ENCODE measurements at places on chromosomes 4 and X.

DNA sequence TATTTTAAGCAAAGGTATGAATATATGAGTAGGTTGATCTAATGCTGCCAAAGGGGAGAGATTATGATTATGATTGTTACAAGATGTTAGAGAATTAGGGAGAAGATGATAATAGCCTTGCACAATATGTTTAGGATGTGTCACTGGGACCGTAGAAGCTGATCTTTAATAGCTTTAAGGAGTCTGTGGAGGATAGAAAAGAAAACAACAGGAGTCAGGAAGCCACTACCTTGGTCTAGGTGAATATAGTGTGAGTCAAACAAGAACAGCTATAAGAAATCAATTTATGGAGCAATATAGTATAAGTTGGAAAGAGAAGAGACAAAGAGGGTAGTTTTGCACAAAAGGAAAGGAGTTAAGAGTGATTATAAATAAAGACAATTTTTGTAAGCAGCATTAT lies 232.7 kb downstream of the FSTL5 start:
- DNase-seq, result no peak

- no peak for DNase-seq
Measured at GRCh38 chr4:5203309-5203992, 152.2 kb downstream of the STK32B start.

DNA sequence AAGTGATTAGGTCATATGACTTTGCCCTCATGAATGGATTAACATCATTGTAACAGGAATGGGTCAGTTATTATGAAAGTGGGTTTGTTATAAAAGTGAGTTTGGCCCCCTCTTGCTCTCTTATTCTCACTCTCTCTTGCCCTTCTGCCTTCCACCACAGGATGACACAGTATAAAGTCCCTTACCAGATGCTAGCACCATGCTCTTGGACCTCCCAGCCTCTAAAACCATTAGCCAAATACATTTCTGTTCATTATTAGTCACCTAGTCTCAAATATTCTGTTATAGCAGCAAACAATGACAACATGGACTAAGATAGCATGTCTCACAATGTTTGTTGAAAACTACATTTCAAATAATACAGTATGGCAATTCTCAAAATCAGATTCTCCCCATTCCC lies 59.7 kb downstream of the RWDD4 start:
- DNase-seq, result no peak

- DNase-seq, result no peak
Measured at GRCh38 chr4:31474221-31474620, 754.1 kb downstream of the PCDH7 start.

DNA sequence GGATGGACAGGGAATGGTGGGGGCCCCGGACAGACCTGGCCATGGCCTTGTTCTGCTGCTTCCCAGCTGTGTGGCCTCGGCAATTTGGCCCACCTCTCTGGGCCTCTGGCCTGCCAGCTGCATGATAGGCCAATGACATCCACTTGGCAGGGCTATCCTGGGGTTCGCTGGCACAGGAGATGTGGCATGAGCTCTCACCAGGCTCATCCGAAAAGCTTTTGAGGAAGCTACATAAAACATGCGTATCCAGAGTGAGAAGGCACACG lies 18.1 kb downstream of the SH3TC1 start:
- no peak for DNase-seq

Measured in stimulated activated CD4-positive, alpha-beta T cell treated with anti-CD3 and anti-CD28 coated beads, TNF-alpha, amount 100 ng/mL, for 1 hour (primary cell).